ENCODE measurements at places on chromosomes 7 and 10.

DNA sequence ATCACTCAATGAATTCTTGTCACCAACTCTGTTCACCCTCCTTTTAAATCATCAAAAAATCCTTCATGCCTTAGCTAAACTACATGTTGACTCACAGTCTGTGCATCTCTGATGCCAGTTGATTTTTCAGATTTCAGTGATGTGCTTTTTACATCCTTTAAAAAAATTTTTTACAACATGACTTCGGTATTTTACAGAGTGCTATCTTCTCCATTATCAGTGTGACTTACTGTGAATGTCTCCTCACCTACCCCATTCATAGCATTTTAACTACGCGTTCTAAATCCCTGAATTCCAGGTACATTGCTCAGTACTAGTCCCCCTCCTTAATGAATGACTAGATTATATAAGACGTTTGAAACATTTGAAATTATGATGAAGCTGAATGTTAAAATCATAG, 98.7 kb downstream of the DNAH11 start:
- H3K27ac ChIP-seq = no peak overlapping the region
- no peaks in the 10 kb centered on the region for H3K4me1 ChIP-seq
- no peak overlapping the region for H3K4me3 ChIP-seq
- no peak for DNase-seq
- peaks cover 3% of the 10 kb centered on the region for H3K27me3 ChIP-seq

- no peak overlapping the region for H3K27ac ChIP-seq
- H3K4me3 ChIP-seq = no peak overlapping the region
- H3K36me3 ChIP-seq = no peaks in the 10 kb centered on the region
- DNase-seq = no peak
These were observed 29.8 kb upstream of the GNA12 start for GRCh38 chr7:2873686-2874551.

DNA sequence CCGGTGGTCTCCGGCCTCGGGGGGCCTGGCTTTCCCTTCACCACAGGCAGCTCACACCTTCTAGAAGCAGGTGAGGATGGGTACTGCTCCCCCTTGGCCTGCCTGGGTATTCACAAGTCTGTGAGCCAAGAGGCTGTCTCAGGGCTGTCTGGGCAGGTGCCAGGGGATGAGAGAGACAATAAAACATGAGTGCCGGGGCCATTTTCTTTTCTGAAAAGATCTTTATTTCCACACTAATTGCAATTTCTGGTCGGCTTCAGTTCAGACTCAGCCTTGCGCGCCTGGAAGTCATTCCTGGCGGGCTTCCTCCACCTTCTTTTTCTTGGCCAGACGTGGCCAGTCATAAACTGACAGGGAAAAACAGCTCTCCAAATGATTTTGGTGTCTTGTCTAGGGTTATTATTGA, 171.2 kb downstream of the ARHGAP12 start:
- DNase-seq = no peak
- peak overlapping the region; percentile 6 for H3K27ac ChIP-seq
- no peaks in the 10 kb centered on the region for H3K36me3 ChIP-seq
- H3K4me3 ChIP-seq = no peak overlapping the region
- H3K4me1 ChIP-seq = peaks cover 9% of the 10 kb centered on the region

- H3K4me3 ChIP-seq = no peak overlapping the region
- DNase-seq = no peak
- H3K4me1 ChIP-seq = no peaks in the 10 kb centered on the region
- no peaks in the 10 kb centered on the region for H3K27me3 ChIP-seq
- H3K27ac ChIP-seq = no peak overlapping the region
- H3K36me3 ChIP-seq = no peaks in the 10 kb centered on the region
These were observed 80.2 kb downstream of the RBM20 start for GRCh38 chr10:110724116-110724921.

GRCh38 chr7:41107330-41107937, 595.5 kb downstream of the INHBA start:
- H3K27me3 ChIP-seq = no peaks in the 10 kb centered on the region
- H3K4me1 ChIP-seq = no peaks in the 10 kb centered on the region
- no peak overlapping the region for H3K27ac ChIP-seq
- DNase-seq = no peak
- H3K4me3 ChIP-seq = no peak overlapping the region
